Fibroblast of skin of right quadriceps (primary cell): ENCODE measurements at places on chromosomes 16 and 17.

DNA sequence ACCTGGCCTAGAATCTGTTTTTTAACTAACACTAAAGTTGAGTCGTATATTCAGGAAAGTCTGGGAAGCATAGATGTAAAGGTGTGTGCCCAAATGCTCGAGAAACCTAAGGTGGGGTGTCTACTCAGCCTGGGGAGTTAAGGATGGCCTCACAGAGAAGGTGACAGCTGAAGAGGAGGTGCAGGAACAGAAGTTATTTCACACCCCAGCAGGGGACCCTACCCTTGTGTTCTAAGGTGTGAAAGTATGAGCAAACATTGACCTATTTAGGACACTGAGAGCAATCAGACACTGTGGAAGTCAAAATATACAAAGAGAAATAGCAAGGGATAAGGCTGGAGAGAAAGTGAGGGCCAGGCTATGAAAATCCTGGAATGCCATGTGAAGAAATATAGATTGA is 49.0 kb upstream of the DHX40 start:
- DNase-seq: no peak

GRCh38 chr17:41917679-41918313 is 955 bp downstream of the ACLY start:
- peak; percentile 46 for DNase-seq

DNA sequence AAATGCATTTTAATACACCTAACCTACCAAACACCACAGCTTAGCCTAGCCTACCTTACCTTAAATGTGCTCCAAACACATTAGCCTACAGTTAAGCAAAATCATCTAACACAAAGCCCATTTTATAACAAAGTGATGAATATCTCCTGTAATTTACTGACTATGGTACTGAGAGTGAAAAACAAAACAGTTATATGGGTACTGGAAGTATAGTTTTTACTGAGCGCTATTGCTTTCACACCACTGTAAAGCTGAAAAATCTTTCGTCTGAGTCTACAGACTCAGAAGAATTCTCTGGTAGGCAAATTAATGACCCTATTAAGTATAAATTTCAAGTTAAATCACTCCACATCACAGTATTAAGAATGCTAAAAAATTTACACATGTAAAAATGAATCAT is 3.5 kb downstream of the GRB2 start:
- no peak for DNase-seq

- no peak for DNase-seq
These were observed 35.2 kb upstream of the KIFC3 start for GRCh38 chr16:57837305-57838125.

GRCh38 chr17:74211912-74212208 is 1.5 kb upstream of the TTYH2 start:
- no peak for DNase-seq

DNA sequence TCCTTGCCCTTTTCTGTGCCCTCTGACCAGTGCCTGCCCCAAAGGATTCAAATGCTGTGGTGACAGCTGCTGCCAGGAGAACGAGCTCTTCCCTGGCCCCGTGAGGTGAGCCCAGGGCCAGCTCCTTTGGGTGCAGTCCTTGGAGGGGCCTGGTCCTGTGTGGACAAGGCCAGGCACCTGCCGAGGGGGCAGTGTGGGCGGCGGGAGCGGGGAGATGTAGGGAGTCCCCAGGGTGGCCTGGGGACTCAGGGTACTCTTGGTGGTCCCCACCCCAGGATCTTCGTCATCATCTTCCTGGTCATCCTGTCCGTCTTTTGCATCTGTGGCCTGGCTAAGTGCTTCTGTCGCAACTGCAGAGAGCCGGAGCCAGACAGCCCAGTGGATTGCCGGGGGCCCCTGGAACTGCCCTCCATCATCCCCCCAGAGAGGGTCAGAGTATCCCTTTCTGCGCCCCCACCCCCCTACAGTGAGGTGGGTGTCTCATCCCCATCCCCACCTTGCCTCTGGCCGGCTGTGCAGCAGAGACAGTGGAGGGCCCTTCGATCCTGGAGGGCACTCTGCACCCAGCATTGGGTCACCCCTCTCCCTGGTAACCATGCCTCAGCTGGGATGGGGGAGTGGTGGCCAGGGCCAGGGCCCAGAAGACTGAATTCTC is 4.4 kb downstream of the TMEM92 start:
- DNase-seq: no peak

GRCh38 chr16:60748366-60748765 is 1287.9 kb downstream of the CDH8 start:
- DNase-seq: peak; percentile 68

DNA sequence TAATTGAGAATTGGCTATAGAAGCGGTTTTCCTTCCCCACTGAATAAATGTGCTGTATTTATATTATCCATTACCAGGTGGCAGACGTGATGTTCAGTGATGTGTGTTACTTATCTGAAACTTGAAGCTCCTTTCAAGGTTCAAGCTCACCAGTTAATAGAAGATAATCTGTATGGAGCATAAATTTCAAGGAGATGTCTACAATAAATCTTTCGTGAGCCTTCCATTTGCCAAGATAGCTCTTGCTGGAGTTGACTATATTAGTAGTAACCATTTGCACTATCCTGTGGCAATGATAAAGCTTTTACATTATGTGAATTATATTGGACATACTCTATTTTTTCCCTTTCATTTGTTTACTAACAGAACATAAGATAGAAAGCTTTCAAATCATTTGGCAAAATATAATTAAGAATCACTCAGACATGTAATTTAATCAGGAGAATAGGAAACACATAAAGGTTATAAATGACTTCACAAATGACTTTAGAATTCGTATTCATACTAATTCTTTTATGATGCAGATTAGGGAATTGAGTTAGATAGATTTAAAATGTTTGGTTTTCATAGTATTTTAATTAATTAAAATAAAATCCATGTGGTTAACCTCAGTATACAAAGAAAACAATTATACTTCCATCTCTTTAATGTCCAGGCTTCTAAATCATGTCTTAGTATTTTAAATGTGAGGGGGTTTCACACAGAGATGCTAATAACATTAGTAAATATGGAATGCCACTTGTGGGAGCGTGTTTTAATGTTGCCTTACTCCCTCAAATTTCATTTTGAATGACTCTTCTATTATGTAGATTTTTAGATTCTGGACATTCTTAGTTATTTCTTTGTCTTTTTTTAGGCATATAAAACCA is 664.4 kb upstream of the CDH8 start:
- no peak for DNase-seq

- DNase-seq: no peak
These were observed 28.9 kb downstream of the TNFRSF13B start for GRCh38 chr17:16943032-16943352.

DNA sequence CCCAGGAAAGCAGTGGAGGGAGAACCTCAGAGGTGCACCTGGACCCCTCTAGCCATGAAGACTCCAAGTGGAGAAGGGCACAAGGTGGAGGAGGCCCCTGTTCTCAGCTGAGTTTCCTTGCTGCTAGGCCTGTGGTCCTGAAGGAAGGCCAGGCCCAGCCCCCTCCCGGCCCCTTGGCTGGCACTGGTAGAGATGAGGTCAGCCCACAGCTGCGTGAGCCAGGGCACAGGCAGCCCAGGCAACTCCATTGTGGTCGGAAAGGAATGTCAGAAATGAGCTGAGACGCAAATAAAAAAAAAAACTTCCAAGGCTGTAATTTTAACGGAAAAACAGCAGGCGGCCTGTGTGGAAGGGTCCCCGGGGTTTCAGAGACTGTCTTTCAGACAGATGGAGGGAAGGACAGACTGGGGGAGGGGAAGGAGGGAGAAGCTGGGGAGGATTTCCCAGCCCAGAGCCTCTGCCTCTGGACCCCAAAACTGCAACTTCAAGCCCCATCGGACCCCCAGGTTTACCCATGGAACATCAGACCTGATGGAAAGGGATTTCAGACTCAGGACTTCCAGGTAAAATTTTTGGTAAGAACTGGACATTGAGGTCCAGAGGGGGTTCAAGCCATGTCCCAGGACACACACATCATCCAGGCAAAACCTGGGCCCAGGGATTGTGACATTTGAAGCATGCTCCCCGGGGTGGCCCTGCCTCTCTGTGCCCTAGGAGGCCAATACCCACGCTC is 25.6 kb upstream of the MRPS23 start:
- peak; percentile 99 for DNase-seq

- peak; percentile 38 for DNase-seq
These were observed 22.7 kb upstream of the PPM1D start for GRCh38 chr17:60577147-60577915.

GRCh38 chr17:57284583-57284982 is 28.3 kb downstream of the MSI2 start:
- no peak for DNase-seq

DNA sequence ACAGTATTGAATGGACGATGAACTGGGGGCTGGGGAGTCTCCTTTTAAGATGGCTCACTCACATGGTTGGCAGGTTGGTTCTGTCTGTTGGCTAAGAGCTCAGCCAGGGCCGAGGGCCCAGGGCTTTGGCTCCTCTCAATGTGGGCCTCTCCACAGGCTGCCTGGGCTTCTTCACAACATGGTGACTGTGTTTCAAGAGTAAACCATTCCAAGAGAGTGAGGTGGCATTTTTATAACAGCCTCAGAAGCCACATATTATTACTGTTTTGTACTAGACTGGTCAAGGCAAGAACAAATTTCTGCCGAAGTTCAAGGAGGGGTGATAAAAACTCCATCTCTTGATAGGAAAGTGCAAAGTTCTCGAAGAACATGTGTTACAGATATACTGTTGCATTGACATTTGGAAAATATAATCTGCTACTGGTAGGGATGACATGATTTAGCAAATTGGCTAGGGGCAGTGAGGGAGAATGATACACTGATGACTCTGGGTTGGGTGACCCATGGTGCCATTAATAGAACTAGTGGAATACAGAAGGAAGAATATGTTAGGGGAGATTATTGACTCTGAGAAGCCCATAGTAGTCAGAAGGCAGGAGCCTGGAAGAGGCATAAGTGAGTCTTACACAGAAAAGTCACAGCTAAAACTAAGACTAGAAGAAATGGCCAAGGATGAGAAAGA is 13.7 kb downstream of the KRABD2 start:
- no peak for DNase-seq

DNA sequence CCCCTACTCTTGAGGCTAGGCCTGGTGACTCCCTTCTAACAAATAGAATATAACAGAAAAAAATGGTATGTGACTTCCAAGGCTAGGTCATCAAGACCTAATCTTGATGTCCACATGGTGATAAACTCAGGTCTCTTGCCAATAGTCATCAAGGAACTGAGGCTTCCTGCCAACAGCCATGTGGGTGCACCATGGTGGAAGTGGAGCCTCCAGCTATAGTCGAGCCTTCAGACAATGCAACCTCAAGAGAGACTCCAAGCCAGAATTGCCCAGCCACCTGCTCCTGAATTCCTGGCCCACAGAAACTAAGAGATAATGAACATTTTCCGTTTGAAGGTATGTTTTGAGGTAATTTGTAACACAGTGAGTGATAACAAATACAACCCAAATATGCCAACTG is 55.9 kb upstream of the SREBF1 start:
- DNase-seq: no peak

DNA sequence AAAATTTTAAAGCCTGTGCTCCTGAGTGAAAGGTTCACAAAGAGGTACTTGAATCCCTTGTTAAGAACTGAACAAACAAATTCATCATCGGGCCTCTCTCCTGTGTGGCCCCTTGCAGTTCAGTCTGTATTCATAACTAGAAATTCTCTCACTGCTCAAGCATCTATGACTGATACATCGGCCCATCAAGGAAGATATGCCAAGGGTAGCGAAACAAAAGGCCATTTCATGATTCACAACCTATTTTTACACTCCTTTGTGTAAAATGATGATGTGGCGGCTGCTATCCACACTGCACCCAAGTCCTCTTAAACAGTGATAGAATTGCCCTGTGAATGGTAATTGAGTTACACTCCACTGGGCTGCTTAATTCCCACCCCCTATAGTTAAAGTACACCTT is 204.6 kb downstream of the STX8 start:
- DNase-seq: peak; percentile 85

GRCh38 chr17:6948562-6948961 is 47.3 kb upstream of the ALOX12 start:
- DNase-seq: no peak

GRCh38 chr16:69084289-69084688 is 21.2 kb upstream of the HAS3 start:
- peak; percentile 34 for DNase-seq
